ENCODE measurements at places on chromosomes 2 and 18.

- DNase-seq = peak; percentile 48
Measured at GRCh38 chr2:71609958-71610357, 156.6 kb downstream of the DYSF start.

DNA sequence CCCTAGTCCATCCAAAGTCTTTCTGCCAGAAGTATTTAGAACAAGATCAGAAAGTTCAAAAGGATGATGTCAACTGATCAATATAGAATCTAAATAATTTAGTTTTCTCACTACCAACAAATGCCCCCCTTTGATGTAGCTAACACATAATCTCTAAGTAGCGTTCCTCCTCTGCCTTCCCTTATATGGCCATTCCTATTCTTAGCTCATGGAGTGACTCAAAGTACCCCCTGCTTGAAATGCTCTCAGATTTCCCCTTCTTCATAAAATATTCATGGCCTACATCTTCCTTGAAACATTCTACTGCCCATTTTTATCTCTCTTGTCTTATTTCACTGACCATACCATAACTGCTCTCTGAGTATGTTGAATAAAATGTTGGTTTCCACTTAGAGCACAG lies 151.5 kb downstream of the UPP2 start:
- no peak for DNase-seq

DNA sequence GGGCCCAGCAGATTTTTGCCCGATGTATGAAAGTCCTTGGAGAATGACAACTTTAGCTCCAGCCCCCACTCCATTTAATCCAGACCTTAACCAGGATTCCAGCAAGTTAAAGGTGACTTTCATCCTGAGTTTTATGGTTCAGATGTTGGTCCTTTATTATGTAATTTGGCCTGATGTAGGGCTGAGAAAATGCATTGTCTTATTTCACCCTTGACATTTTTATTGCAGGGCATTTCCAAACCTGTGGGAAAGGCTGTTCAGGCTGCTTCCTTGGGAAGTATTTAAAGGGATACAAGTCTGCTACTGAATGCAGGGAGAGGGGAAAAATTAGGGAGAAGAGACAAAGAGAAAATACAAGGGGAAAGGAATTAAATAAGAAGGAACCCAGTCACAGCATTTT lies 48.8 kb downstream of the ASB1 start:
- no peak for DNase-seq

DNA sequence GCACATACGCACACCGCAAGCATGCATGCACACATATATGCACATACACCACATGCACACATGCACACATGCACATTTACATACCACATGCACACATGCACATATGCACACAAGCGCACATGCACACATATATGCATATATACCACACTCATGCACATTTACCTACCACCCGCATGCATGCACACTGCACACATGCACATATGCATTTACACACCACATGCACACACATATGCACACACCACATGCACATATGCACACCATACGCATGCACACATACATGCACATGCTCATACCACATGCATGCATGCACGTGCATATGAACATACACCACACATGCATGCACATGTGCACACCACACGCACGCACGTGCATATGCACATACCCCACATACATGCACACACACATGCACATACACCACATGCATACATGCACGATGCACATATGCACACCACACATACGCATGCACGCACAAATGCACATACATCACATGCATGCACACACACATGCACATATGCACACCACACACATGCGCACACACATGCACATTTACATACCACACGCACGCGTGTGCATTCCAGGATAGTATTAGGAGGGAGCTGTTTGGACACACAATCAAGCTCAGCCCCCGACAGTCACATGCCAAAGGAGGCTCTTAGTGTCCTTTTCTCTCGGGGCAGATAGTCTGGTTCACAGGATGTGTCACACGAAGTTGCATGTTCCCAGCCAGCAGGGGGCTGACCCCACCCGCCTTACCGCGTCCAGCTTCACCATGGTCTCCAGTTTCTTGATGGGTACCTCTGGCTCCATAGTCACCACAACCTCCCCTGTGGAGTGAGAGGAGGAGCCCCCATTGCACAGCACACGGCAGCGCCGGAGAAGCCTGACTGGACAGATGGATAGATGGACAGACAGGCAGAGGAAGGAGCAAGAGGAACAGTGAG lies 5.9 kb downstream of the OTOF start:
- no peak for DNase-seq

DNA sequence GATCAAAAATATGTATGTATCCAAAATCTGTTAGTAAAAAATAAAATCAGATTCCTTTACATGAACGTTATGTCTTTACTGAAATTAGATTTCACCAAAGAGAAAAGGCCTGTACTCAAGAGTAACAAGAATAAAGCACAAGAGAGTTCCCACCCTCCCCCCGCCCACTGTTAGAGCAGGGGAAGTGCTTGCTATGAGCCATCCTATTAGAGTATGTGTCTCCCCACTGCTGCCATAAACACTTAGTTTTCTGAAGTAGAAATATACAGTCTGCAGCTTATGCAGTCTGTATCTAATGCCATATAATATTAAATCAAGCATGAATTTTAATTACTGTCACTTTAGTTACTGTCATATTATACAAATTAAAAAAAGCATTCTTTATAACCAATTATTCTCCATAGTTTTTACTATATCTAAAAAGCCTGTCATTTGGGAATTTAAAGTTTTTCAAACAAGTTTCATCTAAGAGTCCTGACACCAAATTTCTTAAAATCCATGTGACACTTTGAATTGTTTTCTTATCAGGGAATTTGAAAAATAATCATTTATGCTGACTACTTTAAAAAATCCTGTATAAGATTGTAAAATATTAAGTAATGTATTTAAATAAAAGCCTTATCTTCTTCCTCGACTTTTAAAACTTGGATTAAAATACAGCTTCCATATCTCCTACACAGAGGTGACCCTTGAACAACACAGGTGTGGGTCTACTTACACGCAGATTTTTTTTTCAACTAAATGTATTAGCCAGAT lies 51.8 kb upstream of the GPR75 start:
- DNase-seq = no peak

GRCh38 chr2:4992226-4992625 lies 700.0 kb upstream of the SOX11 start:
- no peak for DNase-seq

DNA sequence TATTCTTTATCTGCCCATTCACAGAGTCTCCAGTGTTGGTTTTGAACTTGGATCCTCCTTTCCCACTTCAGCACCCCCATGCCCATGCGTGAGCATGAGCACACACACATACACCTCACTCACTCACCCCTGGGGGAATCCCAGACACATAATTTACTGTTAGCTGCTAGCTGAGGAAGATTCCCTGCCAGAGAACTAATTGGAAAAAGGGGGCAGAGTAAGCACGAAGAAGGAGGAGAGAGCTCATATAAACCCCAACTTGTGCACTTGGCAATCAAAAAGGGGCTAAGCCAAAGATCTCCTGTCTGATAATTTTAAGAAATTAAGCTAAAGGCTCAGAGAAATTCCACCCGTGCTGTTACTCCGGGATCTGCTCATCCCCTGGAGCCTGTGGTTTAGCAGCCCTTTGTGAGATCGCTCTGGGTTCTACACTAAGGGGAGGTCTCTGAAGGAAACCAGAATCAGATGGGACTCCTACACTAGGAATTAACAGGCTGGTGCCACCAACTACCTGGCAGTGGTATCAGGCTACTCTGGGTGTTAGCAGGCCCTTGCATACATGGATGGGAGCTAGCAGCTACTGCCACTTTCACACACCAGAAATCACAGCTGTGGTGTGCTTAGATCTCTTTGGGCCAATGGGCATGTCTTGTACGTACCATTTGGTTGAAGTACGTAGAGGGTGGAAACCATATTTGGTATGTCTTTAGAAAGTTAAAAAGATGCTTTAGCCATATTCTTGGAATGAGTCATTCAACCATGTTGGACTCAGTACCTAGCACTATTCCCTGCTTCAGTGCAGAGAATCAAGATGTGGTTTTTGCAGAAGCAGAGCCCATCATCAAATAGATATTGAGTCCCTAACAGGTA lies 95.6 kb upstream of the SLC14A2 start:
- no peak for DNase-seq

GRCh38 chr2:203739351-203739750 lies 32.9 kb downstream of the CD28 start:
- DNase-seq = no peak

GRCh38 chr2:215059724-215060123 lies 78.7 kb downstream of the ABCA12 start:
- DNase-seq = no peak

DNA sequence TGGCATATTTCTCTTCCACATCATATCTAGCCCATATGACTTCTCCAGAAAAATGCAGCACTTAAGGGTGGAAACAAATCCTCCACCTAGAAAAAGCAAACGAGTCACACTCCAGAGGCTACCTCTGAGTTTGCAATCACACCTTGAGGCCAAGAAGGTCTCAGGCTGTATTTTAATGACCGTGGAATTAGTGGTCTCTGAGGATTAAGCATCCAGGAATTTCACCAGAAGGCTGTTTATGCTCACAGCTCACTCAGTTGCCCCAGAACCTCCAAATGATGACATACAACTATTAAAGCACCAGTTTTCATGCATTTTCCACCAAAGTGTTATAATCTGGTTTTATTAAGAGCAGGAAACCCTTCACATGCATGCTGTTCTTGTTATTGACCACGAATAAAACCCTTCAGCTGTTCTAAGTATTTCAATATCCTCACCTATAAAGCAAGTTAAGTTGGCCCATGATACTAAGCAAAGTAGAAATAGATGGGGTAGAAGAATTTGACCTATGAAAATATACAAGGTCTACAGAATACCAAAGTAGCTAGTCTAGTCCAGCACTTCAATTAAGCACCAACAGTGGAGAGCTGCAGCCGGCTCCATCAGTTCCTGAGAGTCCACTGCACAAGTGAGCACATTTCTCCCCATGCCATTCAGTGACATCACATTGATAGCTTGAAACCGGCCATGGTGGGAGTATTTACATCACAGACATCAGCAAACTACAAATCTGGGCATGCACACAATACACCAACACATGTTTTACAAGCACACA lies 39.5 kb upstream of the SLC14A1 start:
- no peak for DNase-seq

GRCh38 chr2:227856697-227857096 lies 14.7 kb upstream of the DAW1 start:
- no peak for DNase-seq

DNA sequence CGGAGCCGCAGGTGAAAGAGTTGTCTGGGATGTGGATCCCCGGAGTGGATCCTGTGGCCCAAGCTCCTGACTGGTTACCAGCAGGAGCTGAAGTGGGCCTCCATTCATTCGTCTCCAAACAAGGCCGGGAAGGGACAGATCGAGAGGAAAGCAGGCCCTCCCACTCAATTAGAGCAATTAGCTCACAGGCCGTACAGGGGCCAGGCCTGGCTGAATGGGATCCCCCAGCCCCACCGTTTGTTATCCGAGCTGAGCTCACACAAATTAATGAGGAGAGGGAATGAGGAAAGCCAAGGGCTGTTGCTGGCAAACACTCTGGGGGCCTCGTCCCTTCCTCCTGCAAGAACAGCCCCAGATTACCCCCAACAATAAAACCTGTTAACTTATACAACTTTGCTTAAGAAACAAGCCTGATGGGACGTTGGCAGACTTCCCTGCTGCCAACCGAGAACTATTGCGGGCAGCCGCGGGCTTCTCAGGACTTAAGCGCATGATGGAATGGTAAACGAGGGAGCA lies 338.0 kb downstream of the BCL11A start:
- no peak for DNase-seq

- DNase-seq = peak; percentile 94
Measured at GRCh38 chr2:86747711-86748639, 27.9 kb downstream of the RMND5A start.

- no peak for DNase-seq
Measured at GRCh38 chr2:133768256-133768655, 200.0 kb upstream of the NCKAP5 start.

DNA sequence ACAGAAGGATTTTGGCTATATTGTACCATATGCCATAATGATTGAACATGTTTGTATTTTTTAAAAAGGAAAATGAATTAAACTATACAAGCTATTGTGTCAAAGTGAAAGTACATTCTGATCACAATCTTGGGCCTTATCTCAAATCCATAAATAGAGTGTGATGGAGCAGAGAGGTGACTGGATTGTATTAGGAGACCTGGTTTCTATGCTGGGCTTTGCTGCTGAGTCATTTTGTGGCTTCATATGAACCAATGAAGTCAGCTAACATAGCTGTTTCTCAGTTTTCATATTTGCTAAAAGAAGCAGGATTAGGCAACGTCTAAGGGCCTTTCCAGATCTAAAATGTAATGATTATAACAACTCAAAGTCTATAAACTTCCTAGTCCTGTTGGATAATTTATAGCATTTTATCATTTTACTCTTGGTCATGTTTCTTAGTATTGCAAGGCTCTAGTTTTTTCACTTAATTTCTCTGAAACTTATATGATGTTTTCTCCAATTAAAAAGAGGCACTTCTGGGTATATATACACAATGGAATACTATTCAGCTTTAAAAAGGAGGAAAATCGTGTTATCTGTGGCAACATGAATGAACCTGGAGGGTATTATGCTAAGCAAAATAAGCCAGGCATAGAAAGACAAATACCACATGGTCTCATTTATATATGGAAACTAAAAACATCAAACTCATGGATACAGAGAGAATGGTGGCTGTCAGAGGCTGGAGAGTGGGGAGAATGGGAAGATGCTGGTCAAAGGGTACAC lies 112.3 kb downstream of the MEP1B start:
- DNase-seq = peak; percentile 60

GRCh38 chr18:58527285-58527951 lies 101.5 kb downstream of the ALPK2 start:
- no peak for DNase-seq

- DNase-seq = no peak
Measured at GRCh38 chr2:56410140-56410539, 226.3 kb downstream of the CCDC85A start.

GRCh38 chr2:54611830-54612545 lies 111.5 kb upstream of the EML6 start:
- no peak for DNase-seq

GRCh38 chr2:70514612-70515055 lies 39.0 kb downstream of the TGFA start:
- no peak for DNase-seq

DNA sequence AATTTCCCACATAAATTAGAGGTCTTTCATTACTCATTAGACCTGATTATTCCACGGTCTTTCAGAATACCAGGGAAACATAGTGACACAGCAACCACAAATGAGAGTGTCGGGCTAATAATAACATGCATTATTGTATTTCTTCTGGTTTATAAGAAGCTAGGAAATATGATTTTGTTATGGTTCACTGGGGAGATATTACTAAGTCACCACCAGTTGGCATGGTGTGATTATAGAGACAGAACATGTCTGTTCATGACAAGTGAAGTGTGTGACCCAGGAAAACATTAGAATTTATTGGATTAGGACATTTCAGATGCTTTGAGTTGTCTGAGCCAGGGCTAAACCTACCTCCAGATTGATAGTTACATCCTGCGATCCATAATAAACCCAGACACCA lies 494.4 kb downstream of the FBXO15 start:
- no peak for DNase-seq

DNA sequence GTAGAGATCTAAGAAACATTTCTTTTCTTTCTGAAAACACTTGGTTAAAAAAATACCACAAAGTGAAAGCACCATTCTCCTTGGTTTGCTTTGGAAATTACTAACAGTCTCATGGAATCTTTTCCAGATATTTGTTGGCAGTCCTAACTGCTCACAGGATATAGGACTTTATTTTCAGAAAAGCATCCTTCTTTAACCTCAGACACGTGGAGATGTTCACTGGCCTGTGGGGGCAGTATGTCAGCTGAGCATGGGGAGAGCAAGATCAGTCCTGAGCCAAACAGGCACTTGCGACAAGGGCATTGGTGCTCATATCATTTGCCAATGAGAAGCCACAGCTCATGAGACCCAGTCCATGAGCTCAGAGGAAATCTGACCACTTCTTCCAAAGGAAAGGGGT lies 371.9 kb downstream of the NBAS start:
- no peak for DNase-seq

Measured in fibroblast of the conjunctiva (primary cell).